CD4-positive, alpha-beta T cell treated with Interleukin-6 for 4 hours (primary cell): ENCODE measurements at places on chromosomes 5 and 9.

DNA sequence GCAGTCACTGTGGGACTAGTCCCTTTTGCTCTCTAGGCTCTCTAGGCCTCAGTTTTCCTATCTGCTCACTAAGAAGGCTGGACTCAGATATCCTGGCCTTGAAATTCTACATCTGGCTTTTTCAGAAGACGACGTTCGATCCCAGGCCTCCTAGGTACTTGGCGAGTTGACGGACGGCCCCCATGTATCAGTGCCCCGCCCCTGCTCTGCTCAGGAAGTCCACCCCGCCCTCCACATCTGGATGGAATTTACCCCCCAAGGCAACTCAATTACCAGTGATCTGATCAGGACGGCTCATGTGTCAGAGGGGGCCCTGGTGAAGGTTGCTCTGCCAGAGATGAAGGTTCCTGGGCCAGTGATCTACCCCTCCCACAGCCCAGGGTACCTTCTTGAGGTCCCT, 44.1 kb upstream of the SYNPO start:
- DNase-seq = no peak

DNA sequence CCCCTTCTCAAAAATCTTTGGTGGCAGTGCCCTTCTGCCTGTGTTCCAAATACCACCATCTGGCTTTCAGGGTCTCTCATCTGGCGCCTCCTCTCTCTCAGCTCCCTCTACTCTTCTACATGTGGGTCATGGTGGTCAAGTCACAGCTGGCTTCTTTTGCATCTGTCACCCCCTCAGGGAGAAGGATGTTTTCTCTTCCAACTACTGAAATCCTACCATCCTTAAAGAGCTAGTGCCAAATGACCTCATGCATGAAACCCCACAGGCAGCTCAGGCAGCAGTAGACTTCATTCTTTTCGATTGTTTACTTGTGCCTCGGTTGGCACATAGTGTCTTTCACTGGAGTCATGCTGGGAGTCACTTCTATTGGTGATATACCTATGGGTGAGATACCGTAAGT, 219.2 kb downstream of the DCP2 start:
- no peak for DNase-seq

DNA sequence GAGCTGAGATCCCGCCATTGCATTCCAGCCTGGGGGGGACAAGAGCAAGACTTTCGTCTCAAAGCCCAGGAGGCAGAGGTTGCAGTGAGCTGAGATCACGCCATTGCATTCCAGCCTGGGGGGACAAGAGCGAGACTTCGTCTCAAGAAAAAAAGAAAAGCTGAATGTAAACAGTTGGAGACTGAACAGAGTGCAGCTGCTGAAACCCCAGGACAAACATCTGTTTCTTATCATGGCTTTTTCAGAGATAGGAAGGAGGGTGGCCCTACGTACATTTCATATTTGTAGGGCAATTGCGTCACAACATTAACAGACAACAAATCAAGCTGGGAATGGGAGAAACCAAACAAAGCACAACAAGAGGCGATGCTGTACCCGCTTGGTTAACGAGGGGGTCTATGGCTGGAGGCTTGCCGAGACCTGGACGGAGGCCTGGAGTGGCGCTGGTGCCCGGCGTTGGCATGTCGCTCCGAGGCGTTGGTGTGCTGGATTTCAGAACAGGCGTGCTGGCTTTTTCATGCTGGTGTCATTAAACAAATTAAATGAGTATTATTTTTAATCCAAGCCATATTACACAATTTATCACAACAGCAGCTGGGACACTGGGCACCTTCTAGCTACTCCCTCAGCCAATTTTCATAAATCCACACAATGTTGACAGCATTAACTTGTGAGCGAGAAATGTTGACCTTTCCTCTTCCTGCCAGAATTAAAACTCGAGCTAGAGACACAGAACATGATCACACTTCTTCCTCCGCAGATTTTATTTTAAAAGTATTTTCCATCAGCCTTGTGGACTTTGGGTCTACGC, 76.1 kb downstream of the TLE1 start:
- DNase-seq = no peak

- DNase-seq = no peak
Observed at GRCh38 chr5:52731274-52732027, 56.3 kb upstream of the ITGA1 start.

DNA sequence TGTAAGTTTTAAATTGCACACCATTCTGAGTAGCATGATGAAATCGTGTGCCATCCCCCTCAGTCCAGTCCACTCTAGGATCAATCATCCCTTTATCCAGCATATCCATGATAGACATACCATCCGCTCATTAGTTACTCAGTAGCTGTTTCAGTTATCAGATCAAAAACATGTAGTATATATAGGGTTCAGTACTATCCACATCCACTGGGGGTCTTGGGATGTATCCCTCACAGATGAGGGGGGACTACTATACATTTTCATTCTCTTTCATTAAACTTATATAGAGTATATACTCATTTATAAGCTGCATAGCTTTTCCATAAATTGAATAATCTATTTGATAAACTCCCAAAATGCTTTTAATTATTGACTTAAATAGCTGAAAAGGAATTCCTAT, 67.6 kb downstream of the MEIKIN start:
- no peak for DNase-seq

DNA sequence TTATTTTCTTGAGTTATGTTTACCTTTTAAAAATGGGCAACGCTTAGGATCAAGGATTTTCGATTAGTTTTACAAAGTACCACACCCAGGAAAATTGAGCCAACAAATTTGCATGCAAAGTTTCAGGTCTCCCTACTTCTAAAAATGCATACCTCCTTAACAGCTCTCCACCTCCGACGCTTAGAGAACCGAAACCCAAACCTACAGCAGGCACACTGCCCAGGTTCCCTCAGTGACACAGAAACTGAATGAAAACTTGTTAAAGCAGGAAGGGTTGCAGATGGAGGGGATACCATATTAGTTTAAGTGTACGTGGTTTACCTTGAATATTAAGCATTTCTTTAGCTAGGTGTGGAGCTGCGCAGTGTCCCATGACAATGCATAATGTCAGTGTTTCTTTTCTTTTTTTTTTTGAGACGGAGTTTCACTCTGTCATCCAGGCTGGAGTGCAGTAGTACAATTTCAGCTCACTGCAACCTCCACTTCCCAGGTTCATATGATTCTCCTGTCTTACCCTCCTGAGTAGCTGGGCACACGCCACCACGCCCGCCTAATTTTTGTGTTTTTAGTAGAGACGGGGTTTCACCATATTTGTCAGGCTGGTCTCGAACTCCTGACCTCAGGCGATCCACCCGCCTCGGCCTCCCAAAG, 1.6 kb upstream of the SUB1 start:
- DNase-seq = peak; percentile 45

GRCh38 chr9:136111910-136112309, 6.8 kb downstream of the TMEM250 start:
- no peak for DNase-seq

- DNase-seq = no peak
Observed at GRCh38 chr9:132637351-132637750, 32.4 kb downstream of the DDX31 start.

DNA sequence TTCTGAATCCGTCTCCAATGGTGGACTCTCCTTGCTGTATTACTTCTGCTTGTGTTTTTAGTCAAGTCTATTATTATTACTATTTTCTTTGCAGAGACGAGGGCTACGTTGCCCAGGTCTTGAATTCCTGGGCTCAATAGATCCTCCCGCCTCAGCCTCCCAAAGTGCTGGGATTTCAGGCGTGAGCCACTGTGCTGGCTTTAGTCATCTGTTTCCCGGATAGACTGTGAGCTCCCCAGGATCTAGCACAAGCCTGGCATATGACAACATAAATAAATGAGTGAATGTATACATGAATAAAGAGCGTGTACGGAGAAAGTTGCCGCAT, 439 bp upstream of the DDX46 start:
- no peak for DNase-seq

- DNase-seq = no peak
Observed at GRCh38 chr5:74054139-74054538, 428.1 kb downstream of the ARHGEF28 start.

- DNase-seq = no peak
Observed at GRCh38 chr5:116032991-116033390, 719 bp downstream of the ARL14EPL start.

DNA sequence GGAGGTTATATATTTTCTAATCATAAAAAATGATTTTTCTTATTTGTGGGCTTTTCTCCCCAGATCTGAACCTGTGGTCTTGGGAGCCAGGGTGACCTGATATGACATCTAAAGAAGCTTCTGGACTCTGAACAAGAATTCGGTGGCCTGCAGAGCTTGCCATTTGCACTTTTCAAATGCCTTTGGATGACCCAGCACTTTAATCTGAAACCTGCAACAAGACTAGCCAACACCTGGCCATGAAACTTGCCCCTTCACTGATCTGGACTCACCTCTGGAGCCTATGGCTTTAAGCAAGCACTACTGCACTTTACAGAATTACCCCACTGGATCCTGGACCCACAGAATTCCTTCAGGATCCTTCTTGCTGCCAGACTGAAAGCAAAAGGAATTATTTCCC, 59.0 kb upstream of the RIC1 start:
- no peak for DNase-seq

DNA sequence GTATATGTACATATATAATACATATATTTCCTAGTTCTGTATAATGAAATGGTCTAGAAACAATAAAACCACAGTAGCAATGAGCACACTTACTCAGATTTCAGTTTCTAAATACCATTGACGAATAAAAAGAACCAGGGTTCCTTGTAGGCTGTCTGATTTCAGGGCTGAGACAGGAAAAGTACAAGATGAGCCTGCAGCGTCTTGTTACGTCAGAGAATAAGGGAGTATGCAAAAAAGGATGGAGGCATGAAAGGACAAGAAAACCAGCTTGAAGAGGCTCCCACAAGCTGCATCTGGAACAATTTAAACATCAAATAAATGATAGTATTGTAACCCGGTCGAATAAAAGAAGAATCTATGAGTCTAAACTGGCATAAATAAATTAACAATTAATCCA, 17.8 kb upstream of the TIFAB start:
- DNase-seq = no peak

GRCh38 chr9:89380437-89381307, 62.4 kb downstream of the SECISBP2 start:
- DNase-seq = no peak

- DNase-seq = no peak
Observed at GRCh38 chr9:98521141-98521540, 187.6 kb downstream of the GABBR2 start.

DNA sequence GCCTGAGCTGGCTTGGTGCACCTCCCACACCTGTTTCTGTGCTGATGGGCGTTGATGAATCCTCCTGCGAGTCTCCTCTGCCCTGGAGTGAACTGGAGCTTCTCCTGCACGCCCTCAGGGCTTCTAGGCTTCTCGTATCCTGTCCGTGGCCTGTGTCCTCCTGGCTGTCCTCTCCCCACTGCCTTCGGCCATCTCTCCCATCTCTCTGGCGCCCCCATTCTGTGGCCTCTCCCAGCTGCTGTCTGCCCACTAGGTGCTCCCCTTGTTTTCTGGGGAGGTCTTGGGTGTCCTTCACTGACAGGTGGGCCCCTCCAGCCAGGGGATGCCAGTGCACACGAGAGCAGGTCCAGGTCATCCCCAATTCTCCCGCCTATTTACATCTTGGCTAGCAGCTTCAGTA, 28.8 kb downstream of the AHRR start:
- DNase-seq = no peak

- DNase-seq = no peak
Observed at GRCh38 chr9:38022203-38022895, 46.7 kb downstream of the SHB start.

- no peak for DNase-seq
Observed at GRCh38 chr9:4011054-4011453, 288.8 kb downstream of the GLIS3 start.

DNA sequence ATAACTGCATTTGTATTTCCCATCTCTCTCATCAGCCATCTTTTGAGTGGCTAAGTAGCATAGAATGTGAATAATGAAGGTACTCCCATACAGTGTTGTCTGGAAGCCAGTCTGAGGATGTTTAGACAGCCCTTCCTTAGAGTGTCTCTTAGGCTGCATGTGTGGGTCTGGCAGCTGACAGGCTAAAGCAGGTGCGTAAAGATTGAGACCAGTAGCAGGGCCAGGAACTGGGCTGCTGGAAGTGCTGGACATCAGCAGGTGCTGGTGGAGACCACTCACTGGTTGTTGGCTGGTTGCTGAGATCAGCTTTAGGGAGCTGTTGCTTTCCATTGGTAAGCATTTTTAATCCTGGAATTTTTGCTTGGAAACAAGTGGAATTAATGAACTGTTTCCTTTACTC, 197.5 kb downstream of the PCSK5 start:
- no peak for DNase-seq

- no peak for DNase-seq
Observed at GRCh38 chr9:73434826-73435225, 283.2 kb downstream of the ANXA1 start.

DNA sequence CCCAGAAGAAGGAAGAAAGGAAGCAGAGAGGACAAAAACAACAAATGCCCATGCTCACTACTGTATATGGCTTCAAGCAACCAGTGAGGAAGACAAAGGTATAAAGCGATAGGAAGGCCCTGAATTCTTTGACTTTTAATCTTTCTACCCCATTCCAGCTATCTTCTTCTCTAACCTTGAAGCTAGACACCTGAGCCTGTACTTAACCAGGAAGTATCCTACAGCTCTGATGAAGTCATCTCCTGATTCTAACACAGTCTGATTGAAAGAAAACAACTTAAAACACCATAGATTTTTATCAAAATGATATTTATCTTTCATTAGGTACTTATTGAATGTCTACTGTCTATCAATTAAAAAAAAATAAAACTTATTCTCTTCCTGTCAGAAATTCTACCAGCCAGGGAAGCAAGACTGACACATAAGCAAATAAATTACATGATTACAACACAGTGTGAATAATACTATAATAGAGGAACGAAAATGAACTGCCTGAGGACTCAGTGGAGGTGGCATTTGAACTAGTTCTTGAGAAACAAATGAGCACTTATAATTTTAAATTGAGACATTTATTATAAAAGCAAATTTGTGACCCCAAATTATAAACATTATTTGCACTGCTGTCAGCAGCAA, 123.3 kb upstream of the ELL2 start:
- no peak for DNase-seq

- DNase-seq = no peak
Observed at GRCh38 chr5:134626369-134627014, 6.1 kb downstream of the SAR1B start.

GRCh38 chr5:6180231-6180872, 198.0 kb downstream of the MED10 start:
- DNase-seq = no peak

DNA sequence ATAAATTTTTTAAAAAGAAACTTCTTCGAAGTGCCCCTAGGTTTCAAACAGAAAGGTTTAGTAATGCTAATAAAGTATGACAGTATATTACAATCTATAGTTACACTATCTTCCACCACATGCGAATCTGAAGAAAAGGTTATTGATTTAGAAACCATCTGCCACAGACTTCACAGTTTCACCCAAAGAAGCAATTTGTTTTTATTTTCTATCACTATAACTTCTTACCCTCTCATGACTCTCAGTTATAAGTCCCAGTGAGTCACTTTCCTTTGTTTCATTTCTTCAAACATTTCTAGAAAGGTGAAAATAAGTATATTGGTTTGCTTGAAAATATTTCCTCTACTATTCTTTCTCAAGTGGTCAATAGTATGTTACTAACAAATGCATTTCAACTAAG, 93.6 kb downstream of the MCTP1 start:
- no peak for DNase-seq

GRCh38 chr5:108747774-108748400, at the start of gene FER:
Gene FER (plus strand): TSS chr5:108747897. CDS start chr5:108798183, 50,286 bp downstream.
- DNase-seq = peak; percentile 43
